Activated T-helper 1 cell treated with anti-CD3 and anti-CD28 coated beads, Interleukin-12 subunit alpha, Interleukin-12 subunit beta, Interleukin-2, Interleukin-4 antibody, amounts not matched to agents 30 ng/mL and 10 ng/mL and 1 ng/mL, durations not matched to agents 14 hours and 24 hours and 36 hours (primary cell): ENCODE measurements at places on chromosomes 1 and 21. TPM values are rescaled to one million over a fixed set of nuclear protein-coding genes. Genes with fewer than 3 reads are reported as not detected.

DNA sequence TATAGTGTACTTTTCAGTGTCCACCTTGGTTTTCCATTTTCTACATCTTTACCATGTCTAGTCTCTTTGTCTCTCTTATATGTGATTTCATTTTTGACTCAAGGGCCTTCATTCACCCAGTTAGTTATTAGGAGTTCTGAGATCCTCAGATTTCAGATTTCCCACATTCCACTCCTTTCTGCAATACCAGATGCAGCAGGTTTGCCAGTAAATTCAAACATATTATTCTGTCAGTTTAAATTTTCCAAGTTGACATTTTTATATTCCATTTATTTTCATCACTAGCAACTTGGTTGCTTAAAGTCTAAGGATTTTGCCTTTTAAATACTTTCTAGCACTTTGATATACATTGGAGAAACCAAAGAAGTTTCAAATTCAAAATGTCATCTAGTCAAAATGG lies 42.4 kb downstream of the ABL2 start:
- H3K27me3 ChIP-seq, result no peaks in the 10 kb centered on the region
- H3K4me1 ChIP-seq, result peaks cover 18% of the 10 kb centered on the region
- no peak for DNase-seq
- H3K4me3 ChIP-seq, result no peak overlapping the region

- H3K4me1 ChIP-seq, result no peaks in the 10 kb centered on the region
- no peak overlapping the region for H3K4me3 ChIP-seq
- H3K36me3 ChIP-seq, result no peaks in the 10 kb centered on the region
- no peaks in the 10 kb centered on the region for H3K27me3 ChIP-seq
- H3K27ac ChIP-seq, result no peak overlapping the region
- DNase-seq, result no peak
Measured at GRCh38 chr1:73097917-73098316, 815.6 kb upstream of the NEGR1 start.

SLC1A7 gene
- total RNA-seq, result not detected in 2 replicates

ZBTB37 gene
- total RNA-seq, result 9.2 and 9.4 TPM in 2 replicates

DNA sequence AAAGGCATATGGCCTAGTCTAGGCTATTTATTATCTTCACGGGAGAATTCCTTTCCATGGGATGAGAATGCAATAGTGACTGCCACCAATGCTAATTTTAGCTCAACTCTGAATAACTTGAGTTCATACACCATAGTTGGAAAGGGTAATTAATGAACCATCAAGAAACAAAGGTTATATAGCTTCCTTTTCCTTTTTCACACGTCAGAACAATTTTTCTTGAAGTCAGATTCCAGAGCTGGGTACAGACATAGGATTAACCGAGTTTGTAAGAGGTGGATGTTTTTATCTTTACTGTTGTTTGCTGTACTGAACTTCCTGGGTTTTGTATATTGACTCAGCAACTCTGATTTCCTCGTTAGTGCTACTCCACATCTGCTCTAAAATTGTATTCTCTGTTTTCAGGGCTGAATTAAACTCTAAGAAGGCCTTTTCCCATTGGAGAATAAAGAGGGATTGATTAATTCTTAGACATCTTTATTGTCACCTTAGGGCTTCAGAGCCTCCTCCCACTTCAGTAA lies 262.0 kb downstream of the NUF2 start:
- no peak overlapping the region for H3K4me3 ChIP-seq
- no peak for DNase-seq
- no peaks in the 10 kb centered on the region for H3K36me3 ChIP-seq
- no peaks in the 10 kb centered on the region for H3K27me3 ChIP-seq
- no peak overlapping the region for H3K27ac ChIP-seq
- no peaks in the 10 kb centered on the region for H3K4me1 ChIP-seq
